NCI-H1436 treated with DMSO at 0.1 percent for 48 hours (cell line): ENCODE measurements at places on chromosomes 1 and 21.

DNA sequence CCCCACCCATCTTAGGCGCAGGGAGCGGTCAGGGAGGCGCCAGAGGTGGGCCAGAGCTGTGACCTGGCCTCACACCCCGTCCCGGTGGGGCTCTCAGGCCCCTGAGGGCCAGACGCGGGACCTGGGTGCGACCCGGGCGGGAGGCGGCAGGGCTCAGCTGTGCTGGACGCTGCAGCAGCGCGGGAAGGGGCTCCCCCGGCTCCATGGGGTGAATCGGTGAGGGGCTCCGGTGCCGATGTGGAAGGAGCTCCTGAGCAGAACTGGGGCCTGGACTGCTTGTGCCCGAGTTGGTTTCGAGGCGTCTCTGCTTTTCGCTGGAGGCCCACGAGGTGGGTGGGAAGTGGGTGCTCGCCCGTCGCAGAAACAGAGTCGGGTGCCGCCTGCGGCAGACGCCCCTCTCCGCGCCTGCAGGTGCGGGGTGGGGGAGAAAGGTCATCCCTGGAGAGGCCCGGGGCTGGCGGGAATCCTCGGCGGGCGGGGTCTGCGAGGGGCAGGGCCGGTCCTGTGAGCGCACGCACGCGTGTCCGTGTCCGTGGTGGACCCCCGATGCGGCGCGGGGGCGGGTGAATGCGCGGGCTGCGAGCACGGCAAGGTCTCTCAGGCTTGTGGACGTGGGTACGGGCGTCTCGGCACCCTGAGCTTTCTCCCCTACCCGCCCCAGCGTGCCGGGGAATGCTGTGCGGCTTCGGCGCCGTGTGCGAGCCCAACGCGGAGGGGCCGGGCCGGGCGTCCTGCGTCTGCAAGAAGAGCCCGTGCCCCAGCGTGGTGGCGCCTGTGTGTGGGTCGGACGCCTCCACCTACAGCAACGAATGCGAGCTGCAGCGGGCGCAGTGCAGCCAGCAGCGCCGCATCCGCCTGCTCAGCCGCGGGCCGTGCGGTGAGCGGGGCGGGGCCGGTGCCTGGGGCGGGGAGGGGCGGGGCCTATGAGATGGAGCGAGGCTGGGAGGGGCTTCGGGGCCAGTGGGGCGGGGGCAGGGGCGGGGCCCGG lies 20.4 kb downstream of the AGRN start:
- no peak for DNase-seq

DNA sequence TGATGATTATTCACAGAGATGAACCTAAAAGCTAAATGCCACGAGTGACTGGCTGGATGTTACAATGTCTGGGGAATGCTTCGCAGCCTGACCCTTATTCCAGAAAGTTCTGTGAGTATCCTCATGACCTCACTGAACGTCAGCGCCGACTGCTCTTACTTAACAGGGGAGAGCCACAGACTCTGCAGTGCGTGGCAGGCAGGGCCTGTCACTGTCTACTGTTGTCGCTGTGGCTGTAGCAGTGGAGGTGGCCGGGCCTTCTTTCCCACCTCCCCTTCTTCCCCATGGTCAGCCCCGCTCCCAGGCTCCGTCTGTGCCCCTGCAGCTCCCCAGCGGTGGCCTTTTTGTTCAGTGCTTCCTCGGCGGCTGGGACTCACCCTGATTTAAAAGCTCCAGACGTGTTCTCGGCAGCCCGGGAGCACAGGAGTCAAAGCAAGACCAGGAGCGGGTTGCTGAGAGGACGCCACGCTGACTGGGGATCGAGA lies 52.2 kb upstream of the TARBP1 start:
- DNase-seq, result no peak

DNA sequence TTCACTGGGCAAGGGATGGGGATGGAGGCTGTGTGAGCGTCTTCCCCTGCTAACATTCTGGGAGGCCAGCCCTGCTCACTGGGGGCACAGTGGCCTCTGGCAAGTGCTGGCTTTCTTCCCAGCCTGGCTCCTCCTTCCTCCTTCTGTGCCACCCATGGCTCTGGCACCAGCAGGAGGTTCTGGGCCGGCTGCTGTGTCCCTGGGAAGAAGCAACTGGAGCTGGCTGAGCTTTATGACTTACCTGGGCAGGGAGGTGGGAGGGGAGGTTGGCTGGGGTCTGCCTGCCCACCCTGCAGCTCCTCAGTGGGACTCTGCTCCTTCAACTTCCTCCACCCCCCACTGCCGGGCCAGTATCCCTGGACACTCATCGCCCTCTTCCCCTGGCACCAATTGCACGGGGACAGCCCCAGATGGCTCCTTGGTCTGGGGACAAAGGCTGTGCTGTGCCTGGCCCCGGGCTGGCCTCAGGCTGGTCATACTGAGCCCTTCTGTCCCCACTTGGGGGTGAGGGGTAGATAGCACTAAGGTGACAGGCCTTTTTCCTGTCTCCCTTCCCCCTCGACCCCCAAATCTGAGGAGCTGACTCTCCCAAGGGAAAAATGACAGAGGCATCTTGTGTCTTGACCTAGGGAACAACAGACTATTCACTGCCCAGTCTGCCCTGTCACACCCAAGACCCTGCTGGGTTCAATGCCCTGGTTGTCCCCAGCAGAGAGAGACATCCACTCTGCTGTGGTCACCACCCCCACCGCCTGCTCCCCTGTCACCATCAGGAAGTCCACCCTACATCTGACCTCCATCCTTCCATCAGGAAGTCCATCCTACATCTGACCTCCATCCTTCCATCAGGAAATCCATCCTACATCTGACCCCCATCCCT lies 14.4 kb downstream of the CDK18 start:
- DNase-seq, result no peak

GRCh38 chr21:27213303-27213702 lies 246.4 kb upstream of the ADAMTS5 start:
- DNase-seq, result no peak

DNA sequence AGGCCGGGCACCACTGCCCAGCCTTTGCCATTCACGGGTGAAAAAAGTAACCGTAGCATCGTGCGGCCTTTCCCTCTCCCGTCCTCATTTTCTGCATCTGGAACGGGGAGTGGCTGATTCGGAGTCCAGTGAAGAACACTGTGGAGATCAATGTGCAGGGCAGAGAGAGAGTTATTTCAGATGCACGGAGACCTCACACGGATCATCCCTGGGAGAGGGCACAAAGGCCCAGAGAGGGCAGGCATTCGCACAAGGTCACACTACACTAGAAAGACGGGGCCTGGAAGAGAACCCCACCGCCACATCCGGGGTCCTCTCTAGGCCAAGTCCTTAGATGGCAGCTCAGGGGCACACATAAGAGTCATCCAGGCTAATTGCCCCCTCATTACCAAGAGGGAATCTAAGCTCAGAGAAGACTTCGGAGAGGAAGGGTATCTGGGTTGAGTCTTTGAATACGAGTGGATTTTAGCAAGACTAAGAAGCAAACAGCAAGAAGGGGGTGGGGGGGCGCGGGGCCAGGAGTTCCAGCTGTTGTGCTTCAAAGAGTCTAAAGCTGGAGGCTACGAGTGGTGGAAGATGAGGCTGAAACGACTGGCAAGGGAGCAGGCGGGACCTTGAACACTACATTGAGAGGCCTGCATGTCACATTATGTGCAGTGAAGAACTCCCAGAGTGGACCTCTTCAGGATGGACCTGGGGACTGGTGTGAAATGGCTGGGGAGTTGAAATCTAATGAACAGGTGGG lies 857 bp downstream of the GPX7 start:
- DNase-seq, result no peak

DNA sequence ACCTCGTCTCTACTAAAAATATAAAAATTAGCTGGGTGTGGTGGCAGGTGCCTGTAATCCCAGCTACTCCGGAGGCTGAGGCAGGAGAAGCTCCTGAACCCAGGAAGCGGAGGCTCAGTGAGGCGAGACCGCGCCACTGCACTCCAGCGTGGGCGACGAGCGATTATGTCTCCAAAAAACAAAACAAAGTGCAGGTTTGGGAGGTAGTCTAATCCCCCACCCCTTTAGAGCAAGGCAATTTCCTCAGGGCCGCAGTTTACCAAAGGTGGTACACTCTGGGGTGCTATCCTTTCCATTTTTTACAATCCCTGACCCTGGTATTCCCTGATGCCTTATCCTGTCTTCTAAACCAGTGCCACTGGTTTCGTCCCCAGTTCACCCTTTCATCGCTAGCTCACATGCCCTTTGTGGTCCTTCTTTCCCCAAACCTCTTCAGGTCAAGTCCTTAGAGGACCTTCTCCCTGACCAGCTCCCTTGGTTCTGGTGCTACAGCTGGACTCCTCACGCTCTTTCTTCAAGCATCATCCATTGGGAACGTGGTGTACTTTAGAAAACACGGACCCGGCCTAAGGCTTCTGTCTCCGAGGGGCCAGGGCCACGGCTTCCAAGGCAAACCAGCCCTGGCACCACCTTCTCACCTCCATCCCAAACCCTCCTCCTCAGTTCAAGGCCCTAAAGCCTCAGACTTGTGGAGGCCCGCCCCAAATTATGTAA lies 873 bp downstream of the IFT25 start:
- no peak for DNase-seq

DNA sequence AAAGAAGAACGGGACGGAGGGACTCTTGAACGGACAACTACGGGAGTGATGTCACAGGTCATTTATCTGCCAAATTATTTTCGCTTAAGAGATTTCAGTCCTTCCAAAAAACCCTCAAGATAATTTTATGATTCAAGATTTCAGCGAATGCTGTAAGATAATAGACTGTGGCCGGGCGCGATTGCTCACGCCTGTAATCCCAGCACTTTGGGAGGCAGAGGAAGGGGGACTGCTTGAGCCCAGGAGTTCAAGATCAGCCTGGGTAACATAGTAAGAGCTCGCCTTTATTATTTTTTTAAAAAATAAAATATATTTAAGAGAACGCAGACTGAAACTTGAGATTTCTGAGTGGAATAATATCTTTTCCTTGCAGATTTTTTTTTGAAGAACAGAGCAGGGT lies 609 bp downstream of the RWDD2B start:
- DNase-seq, result no peak

GRCh38 chr1:233357595-233358397 lies 30.3 kb downstream of the MAP3K21 start:
- no peak for DNase-seq

DNA sequence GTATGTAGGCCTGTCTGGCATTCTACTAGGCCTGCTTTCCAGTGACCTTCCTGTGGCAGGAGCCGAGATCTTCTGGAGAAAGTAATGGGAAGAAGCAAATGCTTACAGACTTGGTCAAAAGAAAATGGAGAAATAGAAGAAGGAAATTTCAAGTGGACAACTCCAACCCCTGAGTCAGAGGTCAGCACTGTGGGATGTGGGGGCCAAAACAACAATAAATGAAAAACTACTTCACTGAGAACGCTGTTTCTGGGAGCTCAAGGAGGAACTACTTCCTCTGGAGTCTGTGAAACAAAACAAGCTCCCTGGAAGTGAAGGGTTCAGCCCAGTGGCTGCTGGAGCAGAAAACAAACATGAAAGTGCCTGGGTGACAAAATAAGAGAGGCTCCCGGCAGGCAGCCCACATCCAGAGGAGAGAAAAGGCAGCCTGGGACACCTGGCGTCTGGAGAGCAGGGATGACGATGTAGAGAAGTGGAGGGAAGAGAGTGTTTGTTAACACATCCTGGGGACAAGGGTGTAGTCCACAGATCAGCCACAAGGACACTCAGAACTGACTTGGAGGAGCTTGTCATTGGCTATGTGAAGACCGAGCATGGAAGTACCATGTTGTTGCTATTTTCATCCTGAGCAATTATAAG lies 355.2 kb downstream of the SMYD3 start:
- DNase-seq, result no peak

- DNase-seq, result no peak
Measured at GRCh38 chr1:17017435-17017834, 5.7 kb upstream of the ATP13A2 start.

- no peak for DNase-seq
Measured at GRCh38 chr1:217010253-217010652, 287.0 kb upstream of the ESRRG start.

DNA sequence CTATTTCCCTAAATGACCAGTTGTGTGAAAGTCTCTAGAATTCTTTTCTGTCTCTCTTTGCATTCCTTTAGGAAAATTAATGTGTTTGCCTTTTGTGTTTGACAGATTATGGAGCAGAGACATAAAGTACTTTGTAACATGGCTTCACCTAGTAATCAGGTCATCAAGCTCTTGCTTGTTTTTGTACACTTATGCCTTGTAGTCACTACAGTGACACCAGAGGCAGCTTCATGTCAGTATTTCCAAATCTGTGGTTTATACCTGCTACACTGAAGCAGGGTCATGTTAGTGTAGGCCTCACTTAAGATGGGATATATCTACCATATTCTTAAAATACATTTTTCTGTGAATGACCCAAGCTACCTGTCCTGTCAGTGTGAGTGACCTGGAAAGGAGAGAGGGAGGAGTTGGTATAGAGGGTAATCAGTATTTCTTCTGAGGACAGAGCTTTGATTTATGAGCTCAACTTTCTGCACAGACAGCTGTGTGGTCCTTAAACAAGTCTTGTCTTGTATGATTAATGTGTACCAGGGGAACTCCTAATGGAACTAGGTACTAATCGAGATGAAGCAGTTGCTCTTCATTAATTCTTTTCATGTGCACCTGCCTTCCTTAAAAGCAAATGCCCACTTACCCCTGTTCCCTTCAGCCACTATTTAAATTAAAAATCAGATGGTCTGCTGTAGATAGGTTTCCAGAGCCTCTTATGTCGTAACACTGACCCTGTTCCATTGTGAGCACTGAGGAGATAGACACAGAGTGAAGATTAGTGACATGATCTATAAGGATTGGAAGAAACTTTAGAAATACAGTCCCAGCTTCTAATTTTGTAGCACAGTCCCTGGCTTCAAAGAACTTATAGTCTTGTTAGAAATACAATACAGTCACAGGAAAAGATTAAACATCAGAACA lies 45.7 kb downstream of the MACO1 start:
- DNase-seq, result peak; percentile 96

DNA sequence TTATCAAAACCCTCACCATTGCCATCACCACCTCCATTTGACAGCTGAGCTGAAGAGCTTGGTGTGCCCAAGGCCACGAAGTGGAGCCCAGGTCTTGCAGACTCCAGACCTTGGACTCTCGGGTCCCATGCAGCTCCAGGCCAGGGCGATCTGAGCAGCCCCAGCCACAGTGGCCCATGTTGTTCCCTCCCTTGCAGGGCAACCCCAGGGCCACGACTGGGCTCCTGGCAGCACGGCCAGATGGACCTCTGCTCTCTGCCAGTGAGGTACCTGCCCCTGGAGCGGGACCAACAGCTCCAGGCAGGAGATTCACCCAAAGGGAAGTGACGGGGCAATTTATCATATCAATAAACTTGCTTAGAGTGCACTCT lies 182.7 kb upstream of the VAMP3 start:
- DNase-seq, result no peak

DNA sequence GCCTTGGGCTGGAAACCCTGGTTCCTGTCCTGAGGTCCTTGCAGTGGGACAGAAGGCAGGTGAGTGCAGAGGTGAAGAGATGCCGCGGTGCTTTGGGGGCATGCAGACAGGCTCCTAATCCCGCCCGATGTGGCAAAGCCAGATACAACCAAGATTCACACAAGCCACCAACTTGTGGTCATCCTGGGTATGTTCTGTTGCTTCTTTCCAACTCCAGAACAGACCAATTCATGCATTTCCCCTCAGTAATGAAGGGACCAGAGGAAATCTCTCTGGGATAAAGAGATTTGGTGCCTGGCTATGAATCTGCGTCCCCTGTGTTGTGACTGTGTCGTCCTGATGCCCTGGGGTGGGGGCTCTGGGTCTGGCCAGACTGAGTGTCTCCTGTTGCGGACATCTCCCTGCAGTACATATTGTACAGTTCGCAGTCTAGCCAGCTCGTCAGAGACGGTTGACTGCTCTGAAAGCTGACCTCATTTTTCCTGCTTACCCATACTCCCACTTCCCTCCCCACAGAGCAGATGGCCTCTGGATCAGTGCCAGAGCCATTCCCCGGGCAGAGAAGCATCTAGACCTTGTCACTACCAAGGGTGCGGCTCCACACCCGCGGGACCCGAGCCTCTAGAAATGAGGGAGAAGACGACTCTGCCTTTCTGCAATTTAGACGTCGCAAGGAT lies 216.3 kb downstream of the KIF26B start:
- DNase-seq, result no peak
